ENCODE measurements at places on chromosomes 1 and 21. TPM values are rescaled to one million over a fixed set of nuclear protein-coding genes. Genes with fewer than 3 reads are reported as not detected.

RNF186 gene
- not detected for total RNA-seq

FAM72B gene
- 0.55 TPM for total RNA-seq

YRDC gene
- 14.8 TPM for total RNA-seq

- peaks cover 20% of the 10 kb centered on the region for H3K4me1 ChIP-seq
- no peaks in the 10 kb centered on the region for H3K27me3 ChIP-seq
- H3K4me3 ChIP-seq: no peak overlapping the region
- peaks cover 4% of the 10 kb centered on the region for H3K36me3 ChIP-seq
These were observed 22.3 kb downstream of the FOXJ3 start for GRCh38 chr1:42312576-42313212.

DNA sequence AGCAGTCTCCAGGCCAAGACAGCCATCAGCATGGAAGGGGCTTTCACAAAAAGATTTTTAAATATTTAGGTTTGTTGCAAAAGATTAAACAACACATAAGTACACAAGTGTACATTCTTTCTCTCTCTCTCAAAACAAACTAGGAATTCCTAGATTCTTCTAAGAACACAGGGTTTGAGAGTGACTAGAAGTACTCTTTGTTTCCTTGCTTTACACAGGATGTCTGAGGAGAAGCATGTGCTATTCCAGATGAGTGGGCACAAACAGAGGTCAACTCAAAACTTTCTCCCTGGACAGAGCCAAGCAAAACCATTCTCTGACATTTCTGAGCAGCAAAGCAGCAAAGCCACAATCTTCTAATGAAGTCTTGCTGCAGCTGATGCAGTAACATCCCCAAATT is 210.6 kb upstream of the HOOK1 start:
- H3K4me3 ChIP-seq: no peak overlapping the region
- no peak for DNase-seq
- H3K36me3 ChIP-seq: no peaks in the 10 kb centered on the region
- no peaks in the 10 kb centered on the region for H3K4me1 ChIP-seq

All from upper lobe of right lung (tissue), 1 donor.